ENCODE measurements at places on chromosomes 16 and 17.

- no peak for DNase-seq
Measured at GRCh38 chr16:59163371-59164055, 429.4 kb upstream of the GOT2 start.

GRCh38 chr16:30184891-30185682 lies 1.7 kb downstream of the CORO1A start:
- peak; percentile 12 for DNase-seq

DNA sequence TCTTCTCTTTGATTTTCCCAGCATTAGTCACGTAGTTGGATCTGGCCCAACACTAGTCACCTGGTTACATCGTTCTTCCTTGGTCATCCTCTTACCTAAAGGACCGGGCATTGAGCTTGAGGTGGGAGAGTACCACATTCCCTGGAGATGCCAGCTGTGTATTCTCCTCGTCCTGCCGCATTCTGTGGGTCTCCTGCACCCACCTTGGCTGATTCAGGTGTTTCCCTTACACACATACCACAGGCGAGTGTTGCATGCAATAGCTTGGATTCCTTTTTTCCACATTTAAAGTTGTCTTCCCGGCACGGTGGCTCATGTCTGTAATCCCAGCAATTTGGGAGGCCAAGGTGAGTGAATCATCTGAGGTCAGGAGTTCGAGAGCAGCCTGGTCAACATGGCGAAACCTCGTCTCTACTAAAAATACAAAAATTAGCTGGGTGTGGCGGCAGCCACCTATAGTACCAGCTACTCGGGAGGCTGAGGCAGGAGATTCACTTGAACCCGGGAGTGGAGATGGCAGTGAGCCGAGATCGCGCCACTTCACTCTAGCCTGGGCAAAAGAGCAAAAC lies 21.6 kb upstream of the CLEC18C start:
- no peak for DNase-seq

DNA sequence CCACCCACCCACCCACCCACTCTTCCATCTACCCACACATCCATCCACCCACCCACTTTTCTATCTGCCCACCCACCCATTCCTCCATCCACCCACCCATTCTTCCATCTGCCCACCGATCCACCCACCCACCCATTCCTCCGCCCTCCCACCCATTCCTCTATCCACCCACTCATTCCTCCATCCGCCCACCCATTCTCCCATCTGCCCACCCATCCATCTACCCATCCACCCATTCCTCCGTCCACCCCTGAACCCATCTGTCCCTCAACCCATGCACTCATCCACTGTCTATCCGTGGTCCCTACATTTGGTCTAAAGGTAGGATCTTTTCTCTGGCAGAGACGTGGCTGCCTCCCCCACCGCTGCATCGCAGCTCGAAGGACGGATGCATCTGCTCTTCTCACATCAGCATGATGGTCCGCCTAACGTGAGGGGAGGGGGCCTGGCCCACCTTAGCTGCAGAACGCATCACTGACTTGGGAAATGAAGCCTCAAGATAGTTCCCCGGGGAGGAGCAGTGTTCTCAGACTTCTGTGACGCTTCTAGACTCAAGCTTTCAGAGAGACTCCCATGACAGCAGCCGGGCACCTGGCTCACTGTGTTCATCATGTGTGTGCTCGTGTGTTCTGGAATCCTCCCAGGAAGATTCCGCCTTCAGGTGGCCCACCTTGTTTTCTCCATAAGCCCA lies 17.2 kb upstream of the GSE1 start:
- no peak for DNase-seq

DNA sequence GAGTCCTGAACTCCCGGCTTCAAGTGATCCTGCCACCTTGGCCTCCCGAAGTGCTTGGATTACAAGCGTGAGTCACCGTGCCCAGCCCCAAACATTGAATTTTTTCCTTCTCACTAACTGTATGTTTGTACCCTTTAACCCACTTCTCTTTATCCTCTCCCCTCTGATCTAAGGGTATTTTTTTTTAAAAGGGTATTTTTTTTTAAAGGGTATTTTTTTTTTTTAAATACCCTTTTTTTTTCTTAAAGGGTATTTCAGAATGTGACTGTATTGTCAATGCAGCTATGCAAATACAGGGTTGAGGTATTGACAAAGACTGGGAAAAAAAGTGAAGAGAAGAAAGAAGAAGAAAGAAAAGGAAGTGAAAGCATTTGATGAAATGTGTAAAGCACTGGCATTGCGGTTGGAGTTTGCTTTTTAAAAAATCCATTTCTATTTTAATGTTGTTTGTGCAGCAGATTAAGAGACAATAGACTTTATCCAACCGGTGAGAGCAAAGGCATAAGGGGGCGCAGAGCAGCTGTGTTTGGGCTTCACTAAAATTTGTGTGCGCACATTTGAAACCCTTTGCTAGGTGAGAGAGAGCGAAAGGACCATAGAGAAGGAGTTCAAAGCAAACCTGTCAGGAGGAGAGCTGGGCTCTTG lies 42.4 kb downstream of the SYT17 start:
- no peak for DNase-seq

GRCh38 chr16:8739989-8740704 lies 57.3 kb downstream of the TMEM186 start:
- no peak for DNase-seq

- no peak for DNase-seq
Measured at GRCh38 chr16:49194537-49195236, 87.0 kb downstream of the CBLN1 start.

- no peak for DNase-seq
Measured at GRCh38 chr16:86909359-86910160, 331.2 kb downstream of the FOXL1 start.

DNA sequence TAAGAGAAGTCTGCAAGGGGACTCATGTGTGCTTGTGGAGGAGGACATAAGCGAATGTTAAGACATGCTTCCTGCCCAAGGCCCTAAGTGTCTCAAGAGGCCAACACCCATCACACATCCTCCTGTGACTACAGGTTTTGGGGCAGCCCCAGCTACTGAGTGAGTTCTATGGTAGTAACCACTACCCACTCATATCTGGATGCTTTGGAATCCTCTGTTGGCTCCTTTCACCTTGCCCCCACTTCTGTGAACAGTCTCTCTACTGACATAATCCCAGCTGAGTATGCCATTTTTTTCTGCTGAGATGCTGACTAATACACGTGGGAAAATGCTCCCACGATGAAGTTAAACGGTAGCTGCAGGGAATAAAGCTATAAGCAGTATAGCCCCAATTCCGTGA lies 153.5 kb downstream of the VPS53 start:
- DNase-seq, result no peak

DNA sequence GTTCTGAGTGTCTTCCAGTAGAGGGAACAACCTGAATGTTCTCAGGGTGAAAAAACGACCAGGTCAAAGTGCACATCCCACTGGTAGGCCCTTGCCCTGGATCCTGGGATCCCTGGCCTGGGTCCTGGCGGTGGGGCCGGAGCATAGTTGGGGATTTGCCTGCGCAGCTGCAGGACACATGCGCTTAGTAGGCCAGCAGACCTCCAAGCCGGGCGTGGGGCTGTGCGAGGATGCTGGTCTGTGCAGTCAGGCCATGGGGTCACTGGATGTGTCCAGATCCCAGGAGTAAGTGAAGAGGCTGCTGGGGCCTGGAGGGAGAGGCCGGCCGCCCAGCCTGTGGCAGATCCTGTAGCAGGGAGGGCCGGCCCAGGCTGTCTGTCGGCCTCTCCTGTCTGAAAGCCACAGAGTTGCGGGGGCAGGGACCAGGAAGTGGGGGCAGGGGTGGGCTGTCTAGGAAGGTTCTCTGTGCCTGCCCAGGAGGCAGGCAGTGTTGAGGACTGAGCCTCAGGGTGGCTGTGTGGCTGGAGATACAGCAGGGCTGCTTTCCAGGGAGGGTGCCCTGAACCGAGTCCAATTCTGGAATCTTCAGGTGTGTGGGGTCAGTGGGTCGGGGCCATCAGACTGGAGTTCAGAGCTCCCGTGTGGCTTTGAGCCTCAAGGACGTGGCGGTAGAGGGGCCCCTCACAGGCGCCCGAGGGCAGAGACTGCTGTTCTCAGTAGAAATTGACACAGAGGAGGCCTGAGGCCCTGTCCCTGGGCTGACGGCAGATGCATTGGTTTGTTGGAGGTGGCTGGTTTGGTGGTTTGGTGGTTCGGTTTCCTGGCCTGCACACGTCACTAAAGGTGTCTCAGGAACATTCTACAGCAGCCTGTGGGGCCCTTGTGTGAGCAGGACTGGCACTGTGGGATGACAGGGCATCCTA lies 17.2 kb upstream of the NUDT16L1 start:
- peak; percentile 39 for DNase-seq

DNA sequence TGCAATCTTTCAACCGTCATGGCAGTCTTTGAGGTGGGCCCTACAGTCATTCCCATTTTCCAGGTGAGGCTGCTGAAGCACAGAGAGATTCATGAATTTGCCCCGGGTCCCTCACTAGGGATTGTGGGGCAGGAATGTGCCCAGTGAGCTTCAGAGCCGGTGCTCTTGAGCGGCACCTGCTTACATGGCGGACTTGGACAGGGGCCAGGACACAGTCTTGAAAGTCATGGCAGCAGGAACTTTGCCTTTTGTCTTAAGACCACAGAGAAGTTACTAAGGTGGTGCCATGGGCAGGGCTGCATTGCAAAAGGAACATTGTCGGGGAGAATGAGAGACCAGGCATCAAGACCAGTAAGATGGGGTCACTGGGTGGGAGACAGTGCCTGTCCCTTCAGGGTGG lies 363.4 kb downstream of the FOXL1 start:
- no peak for DNase-seq

DNA sequence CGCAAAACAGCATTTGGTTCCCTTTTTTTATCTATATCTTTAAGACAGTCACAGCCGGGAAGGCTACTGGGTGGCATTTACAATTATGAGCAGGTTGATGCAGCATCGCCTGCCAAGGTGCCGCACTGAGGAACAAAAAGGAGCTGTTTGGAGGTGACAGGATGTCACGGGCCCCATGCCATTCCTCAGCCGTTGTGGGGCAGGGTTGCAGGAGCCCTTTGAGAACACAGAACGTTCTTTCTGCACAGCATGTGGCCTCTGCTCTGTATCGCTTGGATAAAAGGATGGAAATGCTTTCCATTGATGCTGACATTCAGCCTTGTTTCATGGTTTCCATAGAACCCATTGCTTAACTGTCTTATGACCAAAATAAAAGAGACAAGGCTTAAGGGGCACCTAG lies 141.9 kb upstream of the CDH5 start:
- DNase-seq, result no peak

DNA sequence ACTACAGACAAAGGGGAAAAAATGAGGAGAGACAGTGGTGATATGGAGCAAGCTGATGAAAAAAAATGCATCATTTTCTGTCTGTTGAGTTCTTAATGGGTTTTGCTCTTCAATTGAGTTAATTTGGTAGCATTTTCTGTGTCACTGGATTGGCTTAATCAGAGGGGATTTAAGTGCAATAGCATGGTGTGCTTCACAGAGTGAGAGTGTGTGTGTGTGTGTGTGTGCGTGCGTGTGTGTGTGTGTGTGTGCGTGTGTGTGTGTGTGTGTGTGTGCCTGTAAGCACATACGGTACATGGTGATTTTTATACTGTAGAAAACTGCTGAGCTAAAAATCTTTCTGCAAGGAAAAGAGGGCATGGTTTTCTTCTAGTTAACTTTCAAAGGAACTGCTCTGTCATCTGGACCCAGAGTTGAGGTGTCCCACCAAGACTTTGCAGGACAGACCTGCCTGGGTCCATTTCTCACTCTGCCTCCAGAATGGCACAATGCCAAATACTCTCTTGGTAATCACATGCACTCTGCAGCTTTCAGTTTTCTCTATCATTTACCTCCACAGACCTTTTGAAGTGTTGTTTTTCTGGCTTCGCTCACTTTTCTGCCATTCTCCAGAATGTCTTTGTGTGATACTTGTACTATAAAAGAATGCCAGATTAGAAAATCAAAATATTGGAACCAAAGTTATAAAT lies 952.6 kb upstream of the SOX9 start:
- no peak for DNase-seq

DNA sequence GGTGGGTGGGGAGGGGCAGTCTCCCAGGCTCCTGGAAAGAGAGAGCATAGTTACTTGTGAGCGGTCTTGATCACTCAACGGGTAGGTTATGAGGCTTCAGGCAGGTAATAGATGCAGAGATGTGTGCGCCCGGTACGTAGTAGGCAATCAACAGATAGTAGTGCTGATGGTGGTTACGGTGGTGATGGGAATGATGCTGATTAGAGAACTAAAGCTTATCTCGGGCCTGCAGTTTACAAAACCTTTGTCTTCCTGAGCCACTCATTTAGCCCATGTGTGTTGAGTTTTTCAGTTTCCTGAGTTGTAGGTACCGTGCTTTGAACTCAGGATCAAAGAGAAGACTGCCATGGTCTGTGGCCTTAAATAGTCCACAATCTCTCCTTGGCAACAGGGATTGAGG lies 401.0 kb downstream of the SNX29 start:
- no peak for DNase-seq

DNA sequence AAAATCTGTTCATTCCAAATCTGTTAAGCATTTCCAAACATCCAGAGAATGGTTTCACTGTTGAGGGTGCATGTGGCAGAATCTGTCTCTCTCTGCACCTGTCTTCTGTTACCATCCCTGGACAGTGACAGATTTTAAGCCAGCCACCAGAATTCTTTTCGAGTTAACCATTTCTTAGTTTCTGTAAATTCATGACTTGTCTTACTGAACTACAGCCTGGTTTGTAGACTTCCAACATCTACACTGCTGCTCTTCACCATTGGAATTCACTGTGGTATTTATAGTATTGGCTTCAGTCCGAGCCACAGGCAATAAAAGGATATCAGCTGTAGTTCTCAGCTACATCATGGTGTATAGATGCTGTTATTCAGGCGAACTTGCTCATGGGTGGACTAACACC lies 47.6 kb downstream of the GOSR1 start:
- no peak for DNase-seq

- no peak for DNase-seq
Measured at GRCh38 chr17:40230670-40231069, 11.6 kb downstream of the WIPF2 start.

- peak; percentile 8 for DNase-seq
Measured at GRCh38 chr16:74984194-74984528, 762 bp downstream of the WDR59 start.

Measured in stimulated activated CD8-positive, alpha-beta memory T cell treated with anti-CD3 and anti-CD28 coated beads, Interleukin-7, amount 100 ng/mL, for 4 hours (primary cell).